ENCODE measurements at places on chromosomes 4 and X.

DNA sequence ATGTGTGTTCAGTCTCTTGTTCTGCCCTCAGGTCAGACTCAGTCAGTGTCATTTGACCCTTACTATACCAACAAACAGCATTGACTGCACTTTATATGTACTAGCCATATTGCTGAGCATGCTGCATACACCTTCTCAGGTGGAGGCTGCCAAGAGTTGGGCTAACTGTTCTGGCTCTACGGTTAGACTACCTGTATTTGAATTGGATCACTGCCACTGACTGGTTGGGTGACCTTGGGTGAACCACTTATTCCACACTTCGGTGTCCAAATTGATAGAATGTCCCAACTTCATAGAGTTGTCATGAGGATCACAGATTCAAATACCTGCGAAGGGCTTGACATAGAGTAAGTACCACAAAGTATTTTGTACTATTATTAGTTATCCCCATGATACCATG is 91.2 kb upstream of the GPR50 start:
- DNase-seq: no peak

GRCh38 chr4:151983854-151984253 is 223.0 kb upstream of the GATB start:
- DNase-seq: no peak

DNA sequence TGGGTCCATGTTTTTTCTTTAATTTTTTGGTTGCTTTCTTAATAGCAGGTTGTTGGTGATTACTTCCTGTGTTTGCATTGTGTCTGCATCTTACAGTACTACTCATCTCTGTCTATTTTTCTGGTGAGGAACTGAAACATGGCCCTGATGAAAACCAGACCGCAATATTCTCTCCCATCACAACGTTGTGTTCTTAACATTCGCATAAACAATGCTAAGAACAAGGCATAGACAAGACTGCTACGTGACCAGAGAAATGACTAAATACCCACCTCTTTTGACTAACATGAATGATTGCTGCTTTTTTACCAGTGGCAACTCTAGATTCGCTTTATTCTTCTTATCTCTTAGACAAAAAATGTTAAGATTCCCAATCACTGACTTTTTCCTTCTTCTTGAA is 179.1 kb downstream of the GC start:
- DNase-seq: no peak

DNA sequence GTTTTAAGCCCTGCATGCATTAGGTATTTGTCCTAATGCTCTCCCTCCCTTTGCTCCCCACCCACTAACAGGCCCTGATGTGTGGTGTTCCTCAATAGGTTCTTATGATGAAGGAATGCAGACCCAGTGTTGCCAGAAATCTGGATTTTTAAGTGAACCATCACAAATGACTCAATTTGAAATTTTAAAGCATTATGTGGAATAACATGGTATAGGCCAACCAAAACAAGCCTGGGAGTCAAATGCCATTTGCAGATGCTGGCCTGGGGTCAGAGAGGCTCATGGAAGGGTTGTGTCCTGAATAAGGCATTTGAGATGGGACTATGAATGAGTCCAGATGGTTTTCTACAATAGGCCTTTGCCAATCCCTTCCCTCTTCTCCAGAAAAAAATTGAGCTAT is 179.6 kb downstream of the SHROOM3 start:
- DNase-seq: no peak

DNA sequence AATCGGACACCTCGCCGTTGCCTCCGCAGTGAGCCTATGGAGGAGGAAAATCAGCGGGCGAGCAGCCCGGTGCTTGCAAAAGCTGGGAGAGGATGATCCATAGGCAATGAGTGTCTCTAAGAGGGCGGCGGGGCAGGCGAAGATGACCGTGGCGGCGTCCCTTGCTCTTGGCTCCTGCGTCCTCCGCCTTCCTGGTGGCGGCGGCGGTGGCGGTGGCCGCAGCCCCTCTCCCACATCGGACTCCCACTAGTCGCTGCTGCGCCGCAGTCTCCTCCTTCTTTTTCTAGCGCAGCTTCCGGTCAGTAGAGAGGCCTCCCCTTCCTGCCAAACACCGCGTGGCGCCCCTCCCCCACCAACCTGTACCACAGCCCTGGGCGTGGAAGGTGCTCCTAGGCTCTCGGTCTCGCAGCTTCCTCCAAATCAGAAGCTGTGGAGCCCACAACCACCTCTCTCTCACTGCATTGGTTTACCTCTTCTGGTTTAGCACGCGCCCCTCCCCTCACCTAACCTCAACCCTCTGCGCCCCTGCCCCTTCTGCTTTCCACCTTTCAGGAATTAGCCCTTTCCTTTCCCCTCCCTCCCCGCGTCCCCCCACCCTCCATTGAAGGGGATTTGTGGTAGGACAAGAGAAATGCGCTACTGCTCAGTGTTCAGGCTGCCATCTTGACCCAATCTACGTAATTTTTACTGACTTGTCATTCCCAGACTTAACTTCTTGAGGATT is at the start of gene SPIN3:
TSS of gene SPIN3 (minus strand) at position 271 of the 724 bp plus-strand sequence. CDS start 594 bp downstream, outside the sequence.
- DNase-seq: peak; percentile 69

GRCh38 chrX:31117266-31117665 is 45.4 kb upstream of the FTHL17 start:
- DNase-seq: no peak

DNA sequence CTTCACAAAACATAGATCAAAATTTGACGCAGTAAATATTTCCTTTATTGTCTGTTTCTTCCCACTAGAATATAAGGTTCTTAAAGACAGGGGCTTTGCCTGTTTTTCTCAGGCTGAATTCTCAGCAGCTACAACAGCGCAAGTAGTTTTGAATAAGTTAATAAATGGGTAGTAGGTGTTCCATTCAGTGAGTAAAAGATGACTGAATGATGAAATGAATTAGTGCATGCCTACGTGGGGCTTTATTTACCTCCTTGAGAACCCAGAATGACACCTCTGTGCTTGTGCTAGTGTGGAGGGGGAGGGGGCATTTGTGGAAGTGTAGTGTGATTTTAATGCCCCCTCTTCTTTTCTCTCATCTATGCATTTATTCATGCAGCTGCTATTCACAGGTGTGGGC is 278.9 kb downstream of the FBXW7 start:
- no peak for DNase-seq

DNA sequence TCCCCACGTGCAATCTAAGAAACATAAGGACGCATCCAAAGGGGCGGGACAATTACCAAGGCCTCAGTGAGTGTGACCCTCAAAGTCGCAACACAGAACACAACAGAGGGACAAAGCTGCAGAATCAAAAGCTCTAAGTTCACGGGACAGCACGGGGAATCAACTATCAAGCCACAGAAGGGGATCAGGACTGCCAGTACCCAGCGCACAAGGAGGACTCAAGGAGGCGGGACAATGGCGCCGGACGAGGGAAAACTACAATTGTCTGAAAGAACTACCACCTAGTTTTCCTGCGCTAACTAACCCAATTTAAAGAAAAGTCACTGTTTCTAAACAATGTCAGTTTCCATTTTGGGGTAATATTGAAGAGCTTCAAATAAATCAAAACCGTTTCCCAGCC is 1.3 kb downstream of the FAM53A start:
- DNase-seq: no peak

DNA sequence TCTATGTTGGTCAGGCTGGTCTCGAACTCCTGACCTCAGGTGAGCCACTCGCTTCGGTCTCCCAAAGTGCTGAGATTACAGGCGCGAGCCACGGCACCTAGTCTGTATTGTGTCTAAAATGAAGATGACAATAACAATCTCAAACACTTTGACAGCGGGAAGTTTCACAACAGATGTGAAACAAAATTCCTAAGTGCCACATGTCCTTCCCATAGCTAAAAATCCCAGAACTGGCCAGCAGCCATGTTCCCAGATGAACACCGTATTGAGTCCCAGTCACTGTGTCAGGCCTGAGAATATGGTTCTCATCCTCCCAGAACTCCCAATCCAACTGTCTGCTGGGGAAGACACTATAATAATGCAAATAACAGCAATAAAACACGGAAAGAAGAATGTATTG is 16.4 kb upstream of the KLHL8 start:
- DNase-seq: no peak

Data from pons (tissue), 1 donor.